ENCODE measurements at places on chromosomes 6 and 20.

DNA sequence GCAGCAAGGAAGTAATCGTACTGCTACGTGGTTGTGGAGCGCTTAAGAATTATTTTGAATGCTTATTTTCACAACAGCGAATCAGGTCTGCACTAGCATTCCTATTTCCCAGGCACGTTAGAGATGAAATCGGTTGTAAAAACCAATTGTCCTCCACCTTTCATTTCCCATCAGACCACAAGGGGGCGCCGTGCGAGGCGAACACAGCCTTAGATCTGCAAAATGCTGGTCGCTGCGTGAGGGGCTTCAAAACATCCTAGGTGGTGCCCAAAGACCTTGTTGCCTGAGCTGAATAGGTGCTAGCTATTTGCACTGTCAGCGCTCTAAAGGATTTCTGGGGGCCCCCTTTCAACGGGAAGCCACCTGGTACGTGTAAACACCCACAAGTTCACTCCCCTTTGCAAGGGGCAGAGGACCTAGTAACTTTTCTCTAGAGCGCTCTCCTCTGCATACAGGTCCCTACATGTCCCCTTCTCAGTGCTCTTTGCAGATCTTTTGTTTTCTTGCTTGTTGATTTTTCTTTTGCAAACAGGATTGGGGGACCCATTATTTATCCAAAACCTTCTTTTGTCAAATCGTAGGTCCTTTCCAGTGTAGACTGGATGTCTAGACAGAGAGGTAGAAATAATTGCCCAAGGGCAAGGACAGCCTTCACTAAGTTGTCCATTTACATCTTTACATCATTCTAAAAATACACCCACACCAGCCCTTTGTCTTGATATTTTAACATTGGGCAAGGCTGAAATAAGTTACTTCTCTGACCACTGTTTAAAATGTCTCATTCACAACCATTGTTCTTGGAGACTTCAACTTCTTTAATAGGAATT lies 59.8 kb downstream of the NEDD9 start:
- DNase-seq: peak; percentile 46

DNA sequence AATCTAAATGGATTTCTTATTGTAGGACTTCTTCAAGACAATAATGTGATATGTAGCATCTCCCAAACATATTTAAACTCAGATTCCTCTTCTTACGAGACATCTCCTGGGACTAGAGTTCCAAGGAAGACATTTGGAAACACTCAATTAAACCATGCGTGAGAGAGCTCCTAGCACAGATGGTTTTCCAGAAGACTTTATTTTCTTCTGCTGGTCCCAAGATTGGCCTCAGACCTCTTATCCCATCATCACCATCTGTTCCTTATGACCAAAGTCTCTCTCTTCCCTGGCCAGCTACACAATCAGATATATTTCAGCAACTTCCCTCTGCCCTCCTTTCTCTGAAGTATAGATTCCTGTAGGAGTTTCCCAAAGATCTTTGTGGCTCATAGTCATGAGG lies 93.2 kb upstream of the JARID2 start:
- DNase-seq: no peak

GRCh38 chr6:52190409-52190808 lies 4.2 kb downstream of the IL17A start:
- no peak for DNase-seq

DNA sequence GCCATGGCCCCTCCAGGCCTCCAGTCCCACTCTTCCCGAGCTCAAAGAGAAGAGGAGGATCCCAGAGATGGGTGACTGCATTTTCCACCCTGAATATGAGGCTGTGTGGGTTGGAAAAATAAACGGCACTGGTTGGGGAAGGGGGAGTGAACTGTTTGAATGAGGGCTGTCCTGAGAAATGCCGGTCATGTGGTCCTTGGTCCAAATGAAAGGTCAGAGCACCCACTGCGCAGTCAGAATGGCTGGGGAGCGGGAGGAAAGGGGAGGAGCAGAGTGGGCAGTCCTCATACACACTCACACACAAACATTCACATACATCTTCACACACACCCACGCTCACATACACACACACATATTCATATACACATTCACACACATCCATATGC lies 83.1 kb downstream of the MRPL14 start:
- no peak for DNase-seq

DNA sequence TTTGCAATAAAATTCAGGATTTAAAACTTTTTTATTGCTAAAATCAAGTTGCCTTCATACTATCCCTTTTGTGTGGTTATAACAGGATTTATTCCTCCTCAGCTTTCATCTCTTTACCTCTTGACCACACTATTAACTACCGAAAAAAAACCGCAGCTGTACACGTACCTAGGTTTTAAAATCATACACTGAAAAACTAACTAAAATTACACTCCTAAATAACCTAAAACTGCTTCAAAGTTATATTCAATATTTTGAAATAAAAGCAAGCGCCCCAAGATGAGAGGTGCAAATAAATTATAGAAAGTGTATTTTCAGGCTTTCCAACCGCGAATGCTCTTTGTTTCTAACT lies 1.4 kb downstream of the MPC1 start:
- DNase-seq: no peak

GRCh38 chr6:81741689-81742088 lies 10.8 kb downstream of the TENT5A start:
- no peak for DNase-seq

DNA sequence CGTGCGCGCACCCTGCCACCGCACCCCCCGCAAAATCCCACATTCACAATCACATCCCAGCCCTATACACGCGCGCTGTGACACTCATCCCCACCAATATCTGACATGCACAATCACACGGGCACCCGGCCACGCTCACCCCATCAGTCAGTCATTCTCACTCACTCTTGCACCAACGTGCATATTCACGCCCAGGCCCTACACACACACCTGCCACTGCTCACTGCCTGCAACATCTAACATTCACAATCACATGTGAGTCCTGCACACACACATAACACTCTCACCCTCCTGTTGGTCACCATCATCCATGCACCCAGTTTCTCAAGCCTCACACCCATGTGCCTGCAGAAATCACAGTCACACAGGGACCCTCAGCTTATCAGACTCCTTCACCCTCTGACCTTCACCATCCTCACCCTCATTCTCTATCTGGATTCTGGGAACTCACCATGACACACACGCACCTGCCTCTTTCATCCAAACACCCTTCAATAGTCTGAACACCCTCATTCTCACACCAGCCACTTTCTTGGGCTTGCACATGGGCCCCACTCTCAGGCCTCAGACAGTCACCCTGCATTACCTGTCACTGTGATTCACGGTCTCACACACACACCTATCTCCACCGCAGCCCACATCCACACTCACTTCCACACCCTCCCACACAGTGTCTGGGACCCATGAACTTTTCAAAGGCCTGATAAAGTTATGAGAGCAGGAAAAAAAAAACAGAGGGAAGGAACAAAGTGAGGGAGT lies 748 bp upstream of the ATP9A start:
- DNase-seq: no peak

GRCh38 chr6:36197739-36198221 lies 1.2 kb downstream of the BRPF3 start:
- no peak for DNase-seq

GRCh38 chr20:20741087-20742045 lies 28.9 kb upstream of the RALGAPA2 start:
- DNase-seq: no peak

DNA sequence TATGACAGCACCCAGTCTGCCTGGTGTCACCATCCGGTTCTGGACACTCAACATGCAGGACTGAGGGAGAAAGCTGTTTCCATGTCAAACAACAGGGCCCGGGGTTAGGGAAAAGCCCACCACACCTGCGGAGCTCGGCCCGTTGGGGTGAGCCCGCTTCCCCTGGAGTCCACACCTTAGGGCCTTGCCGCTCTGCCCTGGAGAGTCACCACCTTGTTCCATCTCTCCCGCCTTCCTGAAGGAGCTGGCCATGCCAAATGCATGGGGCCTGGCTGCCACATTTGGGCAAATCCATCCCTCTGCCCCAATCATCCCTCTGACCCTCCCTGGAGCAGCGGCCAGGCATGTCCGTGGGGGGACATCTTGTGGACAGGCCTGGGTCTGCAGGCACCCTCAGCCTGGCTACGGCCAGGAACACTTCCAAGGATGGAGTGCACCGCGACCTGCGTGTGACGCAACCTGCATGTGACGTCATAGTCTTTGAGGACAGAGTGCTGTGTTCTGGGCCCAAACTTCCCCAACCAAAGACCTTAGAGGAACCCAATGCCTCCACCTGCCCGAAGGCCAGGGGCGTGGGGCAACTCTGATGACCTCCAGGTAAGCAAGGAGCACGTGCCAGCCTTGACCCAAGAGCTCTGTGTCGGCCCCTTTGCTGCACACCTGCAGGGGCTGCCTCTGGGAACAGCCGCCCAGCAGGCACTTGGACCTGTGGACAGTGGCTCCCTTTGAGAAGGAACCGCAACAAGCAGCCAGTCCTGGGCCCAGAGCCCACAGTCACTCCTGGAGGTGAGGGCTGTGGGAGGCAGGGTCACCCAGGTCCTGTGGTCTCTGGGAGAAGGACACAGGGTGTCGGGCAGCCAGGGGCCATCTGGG lies 1.7 kb downstream of the CABLES2 start:
- no peak for DNase-seq

DNA sequence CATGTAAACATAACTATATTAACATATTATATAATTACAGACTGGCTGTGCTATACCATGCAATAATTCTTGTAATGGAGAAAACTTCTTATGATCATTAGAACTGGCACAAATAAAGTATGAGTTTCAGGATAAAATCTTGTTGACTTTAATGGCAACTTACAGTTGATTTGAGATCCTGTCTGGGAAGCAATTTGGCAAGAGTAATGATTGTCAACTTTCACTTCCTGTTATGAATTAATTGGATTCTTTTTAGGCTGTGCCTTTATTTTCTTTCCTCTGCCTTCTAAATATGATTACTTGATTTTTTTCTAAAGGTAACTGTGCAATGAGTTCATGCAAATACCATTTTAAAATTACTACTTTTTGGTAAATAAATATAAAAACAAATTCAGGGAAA lies 158.1 kb upstream of the B3GAT2 start:
- DNase-seq: no peak

- no peak for DNase-seq
These were observed 18.3 kb upstream of the FAM162B start for GRCh38 chr6:116783852-116784251.

- DNase-seq: no peak
These were observed 248.6 kb upstream of the SUPT3H start for GRCh38 chr6:45626087-45626891.

GRCh38 chr6:17156966-17157365 lies 55.1 kb downstream of the STMND1 start:
- DNase-seq: no peak

DNA sequence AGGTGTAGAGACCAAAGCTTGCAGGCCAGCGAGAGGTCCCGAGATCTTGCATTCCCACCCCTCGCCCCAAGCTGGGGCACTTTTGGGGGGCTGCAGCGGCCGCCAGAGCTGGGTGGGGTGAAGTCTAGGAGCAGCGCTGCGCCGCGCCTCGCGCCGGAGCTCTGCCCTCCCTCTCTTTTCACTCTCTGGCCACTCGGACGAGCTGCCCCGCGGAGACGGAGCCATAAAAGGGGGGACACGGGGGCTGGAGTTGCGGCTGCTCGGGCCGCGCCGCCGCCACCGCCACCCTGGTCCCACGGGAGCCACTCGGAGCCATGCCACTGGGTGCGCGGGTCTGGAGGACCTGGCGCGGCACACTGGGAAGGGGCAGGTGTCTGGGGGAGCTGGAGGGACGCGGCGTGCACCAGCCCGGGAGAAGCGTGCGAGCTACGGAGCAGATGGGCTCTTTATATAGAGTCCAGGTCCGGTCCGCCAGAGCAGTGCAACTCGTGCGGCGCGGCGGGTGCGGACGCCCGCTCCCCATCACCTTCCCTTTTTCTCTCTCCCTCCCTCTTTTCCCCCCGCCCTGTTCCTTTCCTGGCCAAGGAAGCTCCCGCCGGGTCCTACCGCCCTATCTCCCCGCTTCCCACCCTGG lies 687 bp upstream of the HTR1B start:
- no peak for DNase-seq

DNA sequence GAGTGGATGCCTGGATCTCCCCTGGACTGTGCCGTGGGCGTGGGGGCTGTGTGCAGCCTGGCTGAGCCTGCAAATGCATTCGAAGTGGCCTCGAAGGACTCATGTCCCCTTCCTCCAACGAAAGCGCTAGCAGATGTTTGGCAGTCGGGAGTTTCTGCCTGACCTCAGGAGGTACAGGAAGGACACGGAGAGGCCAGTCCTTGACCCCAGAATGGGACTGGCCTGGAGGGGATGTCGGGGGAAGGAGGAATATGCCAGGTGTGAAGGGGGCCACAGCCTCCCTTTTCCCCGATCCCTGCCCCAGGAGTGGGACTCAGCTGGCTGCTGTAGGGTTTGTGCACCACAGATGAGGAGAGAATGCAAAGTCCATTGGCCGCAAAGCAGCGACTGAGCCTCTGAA lies 45.6 kb downstream of the APCDD1L start:
- DNase-seq: no peak

DNA sequence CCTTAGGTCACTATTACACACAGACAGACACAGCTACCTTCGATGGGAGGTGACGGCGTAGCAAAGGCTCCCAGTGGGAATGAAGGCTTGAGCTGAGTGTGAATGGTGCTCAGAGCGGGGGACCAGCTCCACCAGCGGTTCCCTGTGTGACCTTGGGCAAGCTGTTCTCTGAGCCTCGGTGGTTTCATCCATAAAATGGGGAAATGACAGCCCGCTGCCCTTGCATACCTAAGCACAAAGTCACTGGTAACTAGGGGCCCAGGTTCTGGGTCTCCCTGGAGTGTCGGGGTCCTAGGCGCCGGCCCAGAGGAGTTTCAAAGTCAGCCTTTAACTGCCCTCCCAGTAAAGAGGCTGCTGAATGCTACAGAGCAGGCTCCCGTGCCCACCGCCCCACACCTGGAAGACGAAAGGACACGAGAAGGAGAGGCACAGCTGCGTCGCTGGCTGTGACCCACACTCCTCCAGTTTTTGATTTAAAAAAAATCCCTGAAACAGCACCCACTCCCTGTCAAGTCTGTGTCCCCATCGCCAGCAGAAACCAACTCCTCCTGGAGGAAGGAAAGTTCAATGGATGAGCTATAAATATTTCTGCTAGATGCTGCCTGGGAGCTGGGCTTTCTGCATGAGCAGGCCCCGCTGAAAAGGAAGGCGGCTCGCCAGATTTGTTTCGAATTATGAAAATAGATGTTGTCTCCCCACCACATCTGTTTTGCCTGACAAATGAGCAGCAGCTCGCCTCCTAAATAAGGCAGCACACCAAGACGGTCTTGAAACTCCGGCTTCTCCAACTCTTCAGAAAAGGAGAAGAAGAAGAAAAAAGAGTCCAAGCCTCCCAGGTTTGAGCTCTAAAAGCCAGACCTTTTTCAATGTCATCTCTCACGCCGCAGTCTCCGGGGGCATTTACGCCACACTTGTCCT lies 27.4 kb downstream of the PMEPA1 start:
- DNase-seq: no peak
